Hepatocyte (in vitro differentiated cells): ENCODE measurements at places on chromosomes 11 and 22. TPM values are rescaled to one million over a fixed set of nuclear protein-coding genes. Genes with fewer than 3 reads are reported as not detected.
A peak's percentile ranks its signal among the peaks of the same experiment; 100 is the strongest.

The SMC1B gene
- total RNA-seq: not detected in 2 replicates

The MAJIN gene
- not detected in 2 replicates for total RNA-seq

The CSF2RB gene
- 0.28 and 0.83 TPM in 2 replicates for total RNA-seq

The PGAP2 gene
- total RNA-seq: 19.0 and 20.3 TPM in 2 replicates

The TESMIN gene
- 1.5 and 1.8 TPM in 2 replicates for total RNA-seq

The SCGB1D2 gene
- total RNA-seq: not detected in 2 replicates

DNA sequence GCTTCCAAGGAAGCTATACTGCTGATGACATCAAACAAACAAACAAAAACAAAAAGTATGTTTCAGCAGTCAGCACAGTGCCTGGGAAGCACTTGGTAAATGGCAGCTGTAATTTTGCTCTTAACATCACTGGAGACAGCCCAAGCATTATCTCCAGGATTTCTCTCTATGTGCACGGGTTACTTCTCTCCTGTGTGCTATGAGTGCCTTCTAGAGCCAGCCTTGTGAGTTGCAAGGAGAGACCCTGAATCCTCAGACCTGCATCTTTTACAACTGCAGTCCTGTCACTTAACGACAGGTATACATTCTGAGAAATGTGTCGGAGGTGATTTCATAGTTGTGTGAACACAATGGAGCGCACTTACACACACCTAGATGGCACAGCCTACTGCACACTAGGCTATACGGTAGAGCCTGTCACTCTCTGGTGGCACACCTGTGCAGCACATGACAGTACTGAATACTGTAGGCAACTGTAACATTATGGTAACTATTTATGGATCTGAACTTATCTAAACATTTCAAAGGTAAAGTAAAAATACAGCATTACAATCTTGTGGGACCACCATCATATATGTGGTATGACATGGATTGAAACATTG is 662.5 kb upstream of the B3GAT1 start:
- peak; percentile 19 for DNase-seq

DNA sequence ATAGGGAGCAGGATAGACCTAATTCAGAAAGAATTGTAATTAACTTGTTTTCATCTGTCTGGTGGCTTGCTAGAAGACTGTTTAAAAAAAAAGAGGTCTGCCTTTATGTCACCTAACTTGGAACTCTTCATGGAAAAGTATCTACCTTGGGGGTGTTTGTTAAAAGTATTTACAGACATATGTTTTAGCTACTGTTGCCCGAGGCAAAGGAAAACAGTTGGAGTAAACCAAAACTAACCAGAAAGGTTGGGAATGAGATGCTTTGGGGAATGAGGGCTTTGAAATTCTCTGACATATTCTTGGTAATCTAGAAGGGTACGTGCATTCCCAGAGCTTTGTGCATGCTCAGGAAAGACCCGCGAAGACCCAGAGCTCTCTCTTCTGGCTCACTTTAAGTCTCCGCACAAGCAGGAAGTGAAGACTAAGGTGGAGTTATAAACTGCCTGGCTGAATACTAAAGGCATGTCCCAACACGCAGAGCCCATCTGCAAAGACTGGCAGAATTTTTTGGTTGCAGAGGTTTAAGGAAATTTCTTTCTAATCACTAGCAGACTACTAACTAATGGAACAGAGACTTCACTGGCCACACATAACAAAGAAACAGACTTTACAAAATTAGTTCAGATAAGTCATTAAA is 33.2 kb downstream of the HIKESHI start:
- no peak for DNase-seq

DNA sequence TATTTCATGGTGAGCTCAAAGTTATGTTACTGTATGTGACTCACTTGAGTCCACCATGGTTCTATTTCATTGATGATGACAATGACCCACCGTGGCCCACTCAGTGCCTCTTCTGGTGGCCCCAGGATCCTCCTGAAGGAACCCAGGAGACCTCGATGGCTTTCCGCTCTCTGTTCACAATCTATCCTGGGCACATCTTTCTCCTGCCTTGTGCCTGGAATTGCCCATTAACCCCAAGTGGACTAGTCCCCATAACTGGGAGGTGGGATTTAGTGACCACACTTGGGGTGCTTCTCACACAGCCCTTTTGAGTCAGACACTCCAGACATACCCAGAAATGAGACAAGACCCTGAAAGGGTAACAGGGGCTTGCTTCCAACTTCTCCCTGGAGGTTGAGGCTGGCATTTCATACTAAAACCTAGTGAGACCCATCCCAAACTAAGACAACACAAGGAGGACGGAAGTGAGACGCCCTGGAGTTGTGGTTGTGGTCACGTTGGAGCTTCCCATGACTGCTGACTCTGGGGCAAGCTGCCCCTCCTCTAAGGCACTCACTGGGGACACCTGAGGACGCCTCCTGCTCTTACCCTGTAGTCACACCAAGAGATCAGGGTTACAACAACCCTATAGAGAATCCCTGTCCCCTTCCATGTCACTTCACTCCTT is 22.1 kb downstream of the IGLL5 start:
- DNase-seq: no peak

GRCh38 chr22:50459016-50459415 is 15.8 kb downstream of the SBF1 start:
- DNase-seq: no peak

DNA sequence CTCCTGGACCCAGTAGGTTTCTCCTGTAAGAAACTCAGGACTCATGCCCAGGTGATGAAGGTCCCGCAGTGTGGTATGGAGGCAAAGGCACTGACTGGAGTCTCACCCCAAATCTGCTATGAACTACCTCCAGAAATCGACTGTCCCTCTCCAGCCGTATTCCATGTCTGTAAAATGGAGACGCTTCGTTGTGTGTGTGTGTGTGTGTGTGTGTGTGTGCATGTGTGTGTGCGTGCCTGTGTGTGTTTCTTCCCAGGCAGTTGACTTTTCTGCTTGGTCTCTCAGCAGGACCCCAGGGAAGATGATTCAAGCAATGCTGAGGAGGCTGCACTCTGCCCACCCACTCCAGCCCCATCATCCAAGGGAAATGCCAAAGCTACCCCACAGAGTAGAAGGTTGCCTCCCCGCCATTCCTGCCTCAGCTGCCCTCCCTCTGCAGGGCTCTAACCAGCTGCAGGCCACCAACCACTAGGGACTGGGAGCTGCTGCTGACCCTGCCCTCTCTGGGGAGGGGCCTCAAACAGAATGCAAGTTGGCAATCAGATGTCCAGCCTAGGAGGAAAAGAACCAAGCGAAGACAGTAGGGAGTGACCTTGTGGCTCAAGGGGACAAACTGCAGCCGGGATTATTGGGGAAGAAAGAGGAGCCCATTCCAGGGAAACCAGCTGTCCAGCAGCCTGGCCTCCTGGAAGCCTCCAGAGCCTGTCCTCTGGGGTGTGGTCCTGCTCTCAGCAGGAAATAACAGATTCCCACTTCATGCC is 56.2 kb downstream of the SLC22A12 start:
- no peak for DNase-seq

- DNase-seq: peak; percentile 85
Measured at GRCh38 chr11:6315811-6316425, 4.4 kb downstream of the CAVIN3 start.
